ENCODE measurements at places on chromosomes 16 and 17.

GRCh38 chr17:27800522-27800921 lies at the start of gene NOS2:
Gene NOS2 (minus strand): TSS chr17:27800529. CDS start chr17:27798809, 1,720 bp downstream.
- DNase-seq = no peak

- DNase-seq = no peak
These were observed 121.0 kb downstream of the ANKRD11 start for GRCh38 chr16:89369266-89369895.

DNA sequence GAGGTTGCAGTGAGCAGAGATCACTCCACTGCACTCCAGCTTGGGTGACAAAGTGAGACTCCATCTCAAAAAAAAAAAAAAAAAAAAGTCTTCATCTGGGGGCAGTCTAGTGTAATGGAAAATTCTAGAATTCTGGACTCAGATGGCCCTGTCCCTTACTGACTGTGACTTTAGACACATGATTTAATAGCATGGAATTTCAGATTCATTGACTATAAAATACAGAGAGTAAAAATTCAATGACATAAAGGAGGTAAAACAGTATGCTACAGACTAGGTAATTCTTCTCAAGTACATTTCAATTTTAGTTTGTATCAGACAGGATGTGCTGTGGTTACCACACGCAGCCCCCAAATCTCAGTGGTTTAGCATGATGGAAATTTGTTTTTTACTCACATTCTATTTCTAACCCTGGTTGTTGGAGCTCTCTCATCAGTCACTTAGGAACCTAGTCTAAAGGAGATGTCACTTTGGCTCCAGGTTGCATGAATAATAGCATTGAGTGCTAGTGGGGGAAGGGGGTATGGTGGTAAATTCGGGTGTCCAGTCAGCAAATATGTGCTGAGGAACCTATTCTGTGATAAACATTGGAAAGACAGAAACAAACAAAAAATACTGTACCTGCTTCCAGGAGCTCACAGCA lies 444.0 kb downstream of the XYLT1 start:
- DNase-seq = no peak

- DNase-seq = peak; percentile 84
These were observed 1.9 kb downstream of the CMC2 start for GRCh38 chr16:81004646-81005353.

- DNase-seq = no peak
These were observed 251.2 kb downstream of the PARN start for GRCh38 chr16:14378689-14379467.

- no peak for DNase-seq
These were observed 561.3 kb downstream of the WWOX start for GRCh38 chr16:78660795-78661194.

GRCh38 chr16:11016993-11017392 lies 72.6 kb downstream of the CLEC16A start:
- peak; percentile 9 for DNase-seq

- DNase-seq = no peak
These were observed 6.0 kb upstream of the ATP1B2 start for GRCh38 chr17:7644775-7645174.

- no peak for DNase-seq
These were observed 24.8 kb downstream of the MNT start for GRCh38 chr17:2376107-2376506.

DNA sequence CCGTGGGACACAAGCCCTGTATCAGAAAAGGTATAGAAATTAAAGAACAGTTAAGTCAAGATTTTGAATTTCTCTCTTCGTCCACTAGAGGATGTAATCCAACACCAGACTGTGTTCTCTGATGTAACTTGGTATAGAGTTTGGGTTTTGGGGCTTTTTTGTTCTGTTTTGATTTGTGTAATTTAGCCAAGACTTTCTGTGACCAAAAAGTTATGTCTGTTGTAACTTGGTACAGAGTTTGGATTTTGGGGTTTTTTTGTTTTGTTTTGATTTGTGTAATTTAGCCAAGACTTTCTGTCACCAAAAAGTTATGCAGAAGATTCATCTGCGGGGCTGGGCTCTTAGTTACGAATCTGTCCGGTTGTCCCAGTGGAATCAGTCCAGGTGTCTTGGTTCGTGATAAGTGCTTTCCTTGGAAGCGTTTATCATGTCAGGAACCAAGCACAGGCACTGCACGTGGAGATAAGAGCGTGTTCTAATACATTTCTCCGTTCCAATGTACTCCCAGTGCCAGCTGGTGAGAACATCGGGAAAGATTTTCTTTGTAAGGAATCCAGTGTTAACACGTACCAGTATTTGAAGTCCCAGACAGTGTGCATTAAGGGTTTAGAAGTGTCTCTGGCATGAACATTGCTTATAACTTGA lies 44.1 kb upstream of the SEC14L1 start:
- peak; percentile 82 for DNase-seq

- no peak for DNase-seq
These were observed 8.4 kb upstream of the CLDN9 start for GRCh38 chr16:3004319-3004718.

DNA sequence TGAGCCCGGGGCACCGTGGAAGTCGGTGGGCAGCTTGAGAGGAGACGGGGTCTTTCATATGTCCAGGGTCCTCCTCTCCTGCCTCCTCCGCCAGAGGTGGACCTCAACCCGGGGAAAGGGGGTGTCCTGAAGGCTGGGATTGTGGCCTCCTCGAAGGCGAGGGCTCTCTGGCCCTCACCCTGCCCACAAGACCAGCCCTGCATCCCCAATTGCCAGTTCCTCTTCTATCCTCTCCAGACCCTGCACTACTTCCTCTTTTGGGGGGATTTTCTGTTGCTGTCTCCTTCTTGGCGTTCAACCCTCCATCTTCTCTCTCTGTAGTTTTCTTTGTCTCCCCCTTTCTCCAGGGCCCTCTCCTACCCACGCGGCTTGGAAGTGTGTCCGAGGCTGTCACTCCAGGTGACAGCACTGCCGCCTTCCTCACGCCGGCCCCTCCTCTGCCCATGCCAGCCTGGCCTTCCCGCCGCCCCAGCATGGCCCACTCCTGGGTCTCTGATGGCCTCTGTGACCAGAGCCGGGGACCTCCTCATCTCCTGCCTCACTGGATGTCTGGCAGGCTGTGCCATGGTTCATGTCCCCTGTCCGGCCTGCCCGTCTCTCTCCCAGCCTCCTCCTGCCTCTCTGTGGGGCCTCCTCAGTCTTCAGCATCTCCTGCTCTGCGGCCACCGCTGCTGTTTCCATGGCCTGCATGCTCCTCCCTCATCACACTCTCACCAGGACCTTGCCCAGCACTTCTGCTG lies 2.4 kb upstream of the ITGAX start:
- no peak for DNase-seq

DNA sequence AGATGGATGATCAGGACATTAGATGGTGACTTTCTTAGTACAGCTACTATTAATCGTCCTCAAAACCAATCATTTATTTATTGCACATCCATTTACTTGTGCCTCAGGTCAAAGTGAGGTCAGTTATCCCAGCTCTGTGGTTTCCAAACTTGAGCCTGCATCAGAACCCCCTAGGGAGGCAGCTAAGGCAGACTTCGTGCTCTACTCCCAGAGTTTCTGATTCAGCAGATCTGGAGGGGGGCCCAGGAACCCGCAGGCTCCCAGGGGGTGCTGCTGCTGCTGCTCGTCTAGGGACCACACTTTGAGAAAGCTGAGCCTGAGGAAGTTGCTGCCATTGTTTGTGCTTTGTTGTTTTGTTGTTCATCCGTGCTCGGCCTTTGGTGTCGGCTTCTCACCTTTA lies 44.0 kb upstream of the CLEC18B start:
- no peak for DNase-seq

- no peak for DNase-seq
These were observed 670.1 kb upstream of the CA10 start for GRCh38 chr17:52828621-52829020.

DNA sequence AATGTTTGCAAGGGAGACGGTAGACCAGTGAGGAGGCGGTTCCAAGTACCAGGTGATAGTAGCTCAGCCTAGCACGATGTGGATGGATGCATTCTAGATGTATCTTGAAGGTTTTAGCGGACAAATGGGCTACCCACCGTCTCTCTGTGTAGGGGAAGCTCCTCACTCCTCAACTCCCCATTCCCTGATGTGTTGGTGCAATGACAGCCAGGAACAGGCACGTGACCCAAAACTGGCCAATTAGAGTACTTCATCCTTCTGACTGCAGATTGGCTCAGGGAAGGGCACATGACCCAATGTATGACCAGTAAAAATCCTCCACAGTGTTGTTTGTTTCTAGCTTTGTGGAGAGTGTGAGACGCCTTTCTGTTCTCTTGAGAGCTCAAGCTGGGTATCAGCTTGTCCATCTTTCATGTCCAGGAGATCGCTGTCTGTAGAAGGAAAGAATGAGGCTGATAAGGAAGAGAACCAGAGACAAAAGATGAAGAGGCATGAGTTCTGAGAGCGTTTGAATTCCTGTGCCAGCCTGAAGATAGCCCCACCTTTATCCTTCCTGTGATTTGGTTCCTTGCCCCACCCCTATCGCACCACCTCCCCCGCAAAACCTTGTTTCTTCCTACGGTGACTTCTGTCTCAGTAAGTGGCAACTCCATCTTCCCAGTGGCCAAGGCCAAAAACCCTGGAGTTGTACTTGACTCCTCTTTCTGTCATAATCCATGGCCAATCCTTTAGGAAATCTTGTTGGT lies 2.3 kb upstream of the BORCS6 start:
- DNase-seq = peak; percentile 93

GRCh38 chr16:27179500-27180072 lies 23.7 kb upstream of the KDM8 start:
- peak; percentile 74 for DNase-seq

- no peak for DNase-seq
These were observed 1125.7 kb upstream of the GOT2 start for GRCh38 chr16:59859676-59860402.

GRCh38 chr16:1723450-1724147 lies 17.6 kb downstream of the MAPK8IP3 start:
- peak; percentile 69 for DNase-seq

- no peak for DNase-seq
These were observed 138.3 kb downstream of the SOCS1 start for GRCh38 chr16:11117576-11118211.

DNA sequence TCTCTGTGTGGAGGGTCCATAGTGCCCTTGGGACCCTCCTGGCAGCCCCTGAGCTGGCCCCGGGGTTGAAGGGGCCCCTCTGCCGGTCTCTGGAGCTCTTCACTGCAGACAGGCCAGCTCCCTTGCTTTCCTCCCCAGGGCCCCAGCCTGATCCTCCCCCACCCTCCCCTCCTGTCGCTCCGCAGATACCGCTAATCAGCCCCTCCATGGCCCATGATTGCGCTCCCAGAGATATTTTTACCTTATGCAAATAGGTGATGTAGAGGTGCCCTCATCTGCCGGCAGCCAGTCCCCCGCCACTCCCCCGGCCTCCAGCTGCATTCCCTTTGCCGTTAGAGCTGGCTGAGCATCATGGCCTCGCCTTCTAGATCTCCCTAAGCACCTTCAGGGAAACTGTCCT lies 9.2 kb downstream of the MMP15 start:
- DNase-seq = no peak

GRCh38 chr16:20064931-20065330 lies 8.8 kb downstream of the GPR139 start:
- no peak for DNase-seq

DNA sequence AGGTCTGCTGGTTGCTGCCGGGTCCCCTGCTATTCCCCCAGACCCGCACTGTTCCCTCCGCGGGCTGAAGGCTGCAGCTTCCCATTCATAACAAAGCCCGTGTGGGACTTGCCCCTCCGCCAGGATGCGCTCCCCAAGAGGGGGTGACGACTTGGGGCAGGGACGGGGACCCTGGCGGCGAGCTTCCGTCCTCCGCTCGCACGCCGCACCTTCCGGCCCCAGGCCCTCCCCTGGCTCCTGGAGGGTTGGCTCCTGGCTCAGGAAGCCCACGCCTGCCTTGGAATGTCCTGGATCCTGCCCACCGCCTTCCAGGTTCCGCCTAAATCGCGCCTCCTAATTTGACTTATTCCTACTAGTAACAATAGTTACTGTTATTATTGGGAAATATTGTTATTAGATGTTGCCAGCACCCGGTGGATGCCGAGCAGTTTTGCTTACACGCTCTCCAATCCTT lies 1.1 kb upstream of the TFAP4 start:
- DNase-seq = no peak
